ENCODE measurements at places on chromosomes 6 and 20.

- DNase-seq: no peak
Observed at GRCh38 chr6:3045369-3045768, 22.9 kb upstream of the RIPK1 start.

GRCh38 chr20:40159276-40159675, 529.8 kb downstream of the MAFB start:
- no peak for DNase-seq

DNA sequence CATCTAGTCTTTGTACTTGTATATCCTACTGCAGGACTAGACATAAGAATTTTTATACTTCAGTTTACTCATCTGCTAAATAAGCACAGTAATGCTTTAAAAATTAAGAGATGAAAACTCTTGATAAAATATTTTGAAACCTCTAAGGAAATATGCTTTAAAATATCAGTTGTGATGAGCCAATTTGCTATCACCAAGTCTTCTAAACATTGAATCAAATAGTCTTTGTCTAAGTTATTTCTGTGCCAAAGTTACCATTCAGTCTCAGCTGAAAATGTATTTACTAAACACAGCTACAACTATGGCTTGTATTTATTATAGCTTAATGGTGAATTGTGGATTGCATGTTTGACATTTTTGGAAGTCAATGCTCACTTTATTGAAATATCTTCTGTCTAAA, 46.2 kb upstream of the RFPL4B start:
- no peak for DNase-seq

DNA sequence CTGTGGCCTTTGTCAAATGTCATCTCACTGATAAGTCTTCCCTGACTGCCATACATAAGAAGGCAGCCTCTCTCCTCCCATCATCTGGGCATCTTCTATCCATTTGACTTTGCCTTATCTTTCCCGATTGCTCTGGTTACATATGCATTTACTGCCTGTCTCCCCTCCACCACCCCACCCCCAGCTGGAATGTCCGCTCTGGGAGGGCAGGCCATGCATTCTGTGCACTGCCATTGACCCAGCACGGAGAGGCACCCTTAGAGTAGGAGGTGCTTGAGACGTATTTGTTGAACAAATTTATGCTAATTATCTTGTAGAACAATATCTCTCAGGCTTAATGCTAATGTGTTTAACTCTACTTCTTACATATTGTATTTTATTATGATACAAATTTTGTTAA, 183.9 kb upstream of the HDAC2 start:
- no peak for DNase-seq

DNA sequence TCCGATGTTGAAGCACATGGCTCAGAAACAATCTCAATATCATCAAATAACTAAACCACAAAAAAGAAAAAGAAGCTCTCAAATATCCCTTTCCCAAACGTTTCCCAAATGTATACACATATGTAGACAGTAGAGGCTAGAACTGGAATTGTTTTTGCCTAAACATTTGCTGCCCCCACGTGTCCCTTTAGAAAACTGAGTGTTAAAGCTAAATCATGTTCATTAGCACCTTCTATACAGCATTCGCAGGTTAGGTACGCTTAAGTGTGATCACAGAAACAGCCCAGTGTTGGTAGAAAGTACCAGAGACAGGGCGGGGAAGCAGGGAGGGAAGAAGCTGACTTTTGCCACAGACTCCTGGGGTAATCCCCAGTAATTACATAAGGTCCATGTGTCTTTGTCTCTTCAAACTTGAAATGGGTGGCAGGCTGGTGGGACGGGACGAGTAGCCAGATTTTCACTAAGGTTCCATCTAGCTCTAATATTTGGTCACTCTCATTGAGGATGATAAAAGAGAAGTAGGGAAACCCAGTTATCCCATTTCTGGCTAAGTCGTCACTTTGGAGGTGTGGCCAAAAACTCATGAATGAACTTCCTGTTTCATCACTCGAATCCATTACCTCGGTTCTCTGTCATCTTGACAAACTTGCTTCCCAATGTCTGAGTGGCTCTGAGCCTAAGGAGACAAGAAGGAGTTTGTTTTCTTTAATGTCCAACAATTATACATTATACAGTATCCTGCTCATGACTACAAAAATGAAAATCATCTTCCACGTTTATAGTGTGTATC, 15.0 kb upstream of the TFAP2A start:
- DNase-seq: no peak

DNA sequence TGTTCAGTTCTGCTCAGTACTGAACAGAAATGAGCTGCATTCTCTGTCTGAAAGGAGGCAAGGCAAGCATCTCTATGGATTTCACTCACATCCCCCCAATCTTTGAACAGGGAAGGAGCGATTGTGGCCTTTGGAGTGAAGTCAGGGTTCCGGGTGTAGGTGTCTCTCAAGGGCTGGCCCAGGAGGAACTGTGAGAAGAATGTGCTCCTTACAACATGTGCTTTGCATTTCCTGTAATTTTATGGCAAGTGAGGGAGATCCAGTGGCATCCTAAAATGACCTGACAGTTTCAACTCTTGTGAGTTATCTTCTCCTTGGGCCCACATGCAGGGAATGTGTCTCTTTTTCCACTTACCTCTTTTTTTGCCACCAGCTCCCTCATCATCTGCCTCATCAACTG, 63.0 kb upstream of the RIN2 start:
- no peak for DNase-seq

GRCh38 chr6:127300411-127300810, 33.7 kb downstream of the RNF146 start:
- DNase-seq: no peak

DNA sequence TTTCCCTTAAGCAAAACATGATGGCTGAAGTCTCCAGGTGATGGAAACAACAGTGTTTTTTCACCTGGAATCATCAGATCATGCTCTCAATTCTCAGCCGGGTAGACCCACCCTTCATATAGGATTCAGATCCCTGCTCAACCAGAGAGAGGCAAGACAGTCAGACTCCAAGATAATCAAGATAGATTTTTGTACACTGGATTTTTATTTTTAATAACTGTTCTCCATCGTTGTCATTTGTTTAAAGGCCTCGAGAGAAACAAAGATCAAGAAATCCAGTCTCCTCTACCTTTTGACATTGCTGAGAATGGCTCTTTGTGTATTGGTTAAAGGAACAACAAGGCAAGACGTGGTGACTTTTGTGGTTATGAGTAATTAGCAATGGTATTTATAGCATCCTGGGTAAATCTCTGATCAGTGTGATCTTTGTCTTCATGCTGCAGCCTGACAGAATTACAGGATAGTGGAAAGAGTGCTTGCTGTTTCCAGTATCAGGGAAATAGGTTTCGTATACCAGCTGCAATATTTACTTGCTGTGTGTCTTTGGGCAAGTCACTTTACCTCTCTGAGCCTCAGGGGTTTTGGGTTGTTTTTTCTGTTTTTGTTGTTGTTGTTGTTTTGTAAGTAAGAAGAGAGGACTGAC, 29.9 kb downstream of the ID4 start:
- DNase-seq: no peak

- no peak for DNase-seq
Observed at GRCh38 chr6:116012471-116012949, 48.2 kb downstream of the FRK start.

- DNase-seq: no peak
Observed at GRCh38 chr6:94389218-94389617, 969.9 kb upstream of the EPHA7 start.

DNA sequence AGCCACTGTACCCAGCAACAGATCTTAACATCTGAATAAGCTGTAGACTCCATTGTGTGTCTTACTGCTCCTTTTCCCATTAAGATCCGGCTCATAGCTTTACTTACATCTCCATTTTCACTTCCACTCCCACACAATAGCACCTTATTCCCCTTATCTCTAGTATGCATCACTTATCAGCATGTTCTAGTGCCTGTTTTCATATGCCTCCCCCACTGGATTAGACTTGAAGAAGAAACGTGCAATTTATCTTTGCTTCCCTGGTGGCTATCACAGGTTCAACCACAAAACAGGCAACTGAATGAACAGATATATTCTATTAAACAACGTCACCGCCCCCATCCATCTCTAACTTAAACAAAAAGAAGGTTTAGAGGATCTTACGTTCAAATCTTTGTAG, 12.1 kb downstream of the SSR1 start:
- DNase-seq: no peak

- no peak for DNase-seq
Observed at GRCh38 chr6:159572439-159573110, 120.5 kb downstream of the SOD2 start.

DNA sequence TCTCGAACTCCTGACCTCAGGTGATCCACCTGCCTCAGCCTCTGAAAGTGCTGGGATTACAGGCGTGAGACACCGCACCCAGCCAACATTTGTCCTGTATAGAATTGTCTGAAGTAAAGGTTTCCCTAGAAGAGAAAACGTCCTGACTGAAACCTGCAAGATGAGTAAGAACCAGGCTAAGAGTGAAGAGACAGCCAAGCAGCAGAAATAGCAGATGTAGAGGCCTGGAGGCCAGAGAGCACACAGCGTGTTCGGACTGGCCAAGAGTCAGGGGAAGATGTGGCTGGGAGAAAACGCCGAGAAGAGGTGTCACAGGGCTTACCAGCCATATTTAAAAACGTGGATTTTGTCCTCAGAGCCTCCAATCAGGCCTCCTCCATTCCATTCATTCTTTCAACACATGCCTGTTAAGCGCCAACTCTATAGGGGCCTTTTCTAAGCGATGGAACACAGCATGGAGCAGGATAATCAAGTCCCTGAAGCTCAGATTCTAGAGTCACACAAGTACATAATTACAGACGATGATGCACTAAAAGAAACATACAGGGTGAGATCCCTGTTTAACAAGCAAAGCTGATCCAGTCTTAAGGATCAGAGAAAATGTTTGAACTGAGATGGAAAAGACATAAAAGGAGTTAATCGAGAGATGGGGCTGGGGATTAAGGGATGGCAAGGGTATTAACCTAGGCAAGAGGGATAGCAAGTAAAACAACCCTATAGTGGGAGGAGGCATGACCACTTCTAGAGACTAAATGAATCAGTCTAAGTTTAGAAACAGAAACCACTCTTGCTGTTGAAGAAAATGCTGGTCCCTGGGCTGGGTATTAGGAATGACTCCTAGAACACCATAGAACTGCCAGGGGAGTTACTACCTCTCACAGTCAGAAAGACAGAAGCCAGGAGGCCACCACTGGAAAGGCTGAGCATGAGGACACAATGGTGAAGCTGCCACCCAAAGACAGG, 4.8 kb downstream of the ZCCHC3 start:
- DNase-seq: no peak

DNA sequence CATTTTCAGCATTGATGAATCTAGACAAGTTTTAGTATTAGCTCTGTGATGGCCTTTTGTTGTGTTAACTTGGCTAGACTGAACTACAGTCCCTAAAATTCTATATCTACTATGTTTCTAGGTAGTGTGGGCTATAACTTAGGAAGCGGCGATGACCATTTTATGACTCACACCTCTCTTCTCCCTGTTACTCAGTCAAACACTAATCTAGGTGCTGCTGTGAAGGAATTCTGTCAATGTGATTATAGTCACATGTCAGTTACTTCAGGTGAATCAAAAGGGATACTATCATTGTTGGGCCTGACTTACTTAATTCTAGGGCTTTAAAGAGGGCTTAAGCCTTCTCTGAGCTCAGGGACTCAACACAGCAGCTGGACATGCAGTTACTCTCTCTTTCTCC, 691.5 kb upstream of the MAP3K7 start:
- no peak for DNase-seq

DNA sequence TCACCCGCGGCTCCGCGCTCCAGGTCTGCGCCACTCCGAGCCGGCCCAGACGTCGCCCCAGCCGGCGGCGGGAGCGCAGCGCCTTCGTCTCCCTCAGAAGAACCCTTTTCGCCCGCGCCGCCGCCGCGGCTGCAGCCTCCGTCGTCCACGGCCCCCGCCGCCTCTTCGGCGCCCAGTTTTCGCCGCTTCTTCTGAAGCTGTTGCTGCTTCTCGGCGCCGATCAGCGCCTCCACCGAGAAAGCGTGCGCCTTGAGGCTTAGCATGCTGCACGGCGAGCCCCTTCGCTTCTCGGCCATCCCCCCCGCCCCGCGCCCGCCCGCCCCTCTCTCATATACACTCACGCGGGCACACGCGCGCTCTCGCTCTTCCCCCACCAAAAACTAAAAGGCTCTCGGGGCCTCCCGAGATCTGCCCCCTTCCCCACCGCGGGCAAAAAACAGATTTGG, 489 bp downstream of the TBX18 start:
- no peak for DNase-seq

DNA sequence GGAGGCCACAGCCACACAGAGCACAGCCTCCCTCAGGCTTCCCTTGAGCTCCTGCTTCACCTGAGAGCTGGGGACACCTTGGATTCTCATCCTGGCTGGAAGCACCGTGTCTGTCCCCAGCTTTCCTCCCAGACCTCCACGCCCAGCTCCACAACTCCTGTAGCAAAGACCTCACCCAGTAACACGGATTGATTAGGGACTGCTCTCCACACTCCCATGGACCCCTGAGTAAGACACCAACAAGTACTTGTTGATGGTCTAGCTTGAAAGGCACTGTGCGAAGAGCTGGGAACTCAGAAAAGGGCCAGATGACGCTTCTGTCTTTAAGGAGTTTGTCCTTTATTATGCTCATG, 109.6 kb downstream of the DLL1 start:
- DNase-seq: no peak

GRCh38 chr20:2296524-2297356, 939 bp downstream of the TGM3 start:
- DNase-seq: no peak

DNA sequence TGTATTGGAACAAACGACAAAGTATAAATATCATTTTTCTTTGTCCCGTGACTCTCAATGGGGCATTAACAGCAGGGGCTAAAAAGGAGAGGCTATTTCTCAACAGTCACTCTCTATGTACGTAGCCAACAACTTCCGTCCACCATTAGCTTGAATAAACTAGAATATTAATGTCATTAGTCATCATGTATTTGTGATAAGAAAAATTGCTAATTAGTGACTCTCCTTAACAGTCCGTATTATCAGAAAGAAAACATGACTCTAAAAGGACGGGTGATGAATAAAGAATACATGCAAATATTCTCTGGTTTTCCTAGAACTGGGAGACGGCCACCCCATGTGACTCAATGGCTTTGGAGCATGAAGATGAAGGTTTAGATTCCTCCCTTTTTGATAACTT, 18.6 kb downstream of the VIP start:
- DNase-seq: no peak

DNA sequence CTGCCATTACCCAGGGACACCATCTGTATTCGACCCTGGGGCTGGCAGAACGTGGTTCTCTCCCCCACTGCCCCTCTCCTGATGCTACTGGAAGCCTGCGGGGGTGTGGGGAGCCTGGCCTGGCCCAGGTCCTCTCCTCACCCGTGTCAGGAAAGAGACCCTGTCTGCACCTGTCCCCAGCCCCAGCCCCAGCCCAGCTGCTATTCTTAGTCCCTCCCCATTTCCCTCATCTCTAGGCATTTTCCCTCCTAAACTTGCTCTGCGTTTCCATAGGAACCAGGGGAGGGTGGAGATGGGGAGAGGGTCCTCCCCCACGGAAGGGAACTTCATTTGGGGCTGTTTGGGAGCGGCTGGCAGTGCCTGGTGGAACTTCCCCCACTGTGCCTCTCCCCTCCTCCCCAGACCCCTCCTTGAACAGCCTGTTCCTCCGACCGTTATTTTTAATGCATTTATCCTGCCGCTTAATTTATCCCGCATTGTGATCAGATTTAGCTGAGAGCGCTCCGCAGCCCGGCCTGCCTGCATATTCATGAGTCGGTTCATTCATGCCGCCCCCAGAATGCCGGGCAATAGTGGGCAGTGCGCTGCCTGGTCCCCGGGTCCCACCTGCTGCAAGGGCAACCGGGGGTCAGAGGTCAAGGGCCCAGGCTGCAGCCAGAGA, 31.8 kb upstream of the DLGAP4 start:
- no peak for DNase-seq

- no peak for DNase-seq
Observed at GRCh38 chr6:13373488-13373886, 45.1 kb upstream of the TBC1D7 start.

- DNase-seq: no peak
Observed at GRCh38 chr6:100491952-100492670, 27.4 kb upstream of the SIM1 start.

Measured in stimulated activated CD4-positive, alpha-beta T cell treated with anti-CD3 and anti-CD28 coated beads, Interleukin-2, amount 100 ng/mL, for 24 hours (primary cell).